Trophoblast cell (in vitro differentiated cells and primary cell): ENCODE measurements at places on chromosomes 2 and 18.

DNA sequence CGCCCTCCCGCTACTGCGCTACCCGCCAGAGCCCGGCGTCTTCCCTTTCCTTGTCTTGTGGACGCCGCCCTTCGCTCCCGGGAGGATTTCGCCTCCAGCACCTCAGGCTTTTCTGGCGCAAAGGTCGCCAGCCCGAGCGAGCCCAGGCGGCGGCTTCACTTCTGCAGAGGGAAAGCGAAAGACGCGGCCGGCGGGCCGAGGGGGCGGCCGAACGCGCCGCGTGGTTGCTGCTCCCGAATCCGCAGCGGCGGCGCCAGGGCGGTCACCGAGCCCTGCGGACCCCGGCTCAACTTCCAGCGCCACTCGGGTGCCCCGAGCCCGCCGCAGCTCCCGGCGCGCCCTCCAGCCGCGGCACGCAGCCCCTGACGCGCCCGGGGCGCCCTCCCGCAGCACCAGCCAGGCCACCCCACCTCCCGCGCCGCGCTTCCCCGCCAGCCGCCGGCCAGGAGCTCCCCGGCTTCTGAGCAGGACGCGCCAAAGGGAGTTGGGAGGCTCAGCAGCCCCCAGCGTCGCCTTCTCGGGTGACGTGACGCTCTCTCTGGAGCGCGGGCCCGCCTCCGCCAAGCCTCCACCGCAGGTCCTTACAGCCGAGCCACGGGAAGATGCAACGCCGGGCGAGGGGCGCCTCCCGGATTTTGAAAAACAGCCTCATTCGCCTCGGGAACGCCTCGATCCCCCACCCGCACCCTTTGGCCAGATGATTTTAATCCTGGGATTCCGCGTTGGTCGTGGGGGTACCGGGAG lies 84.9 kb upstream of the EPB41L3 start:
- peak; percentile 96 for DNase-seq

- peak; percentile 66 for DNase-seq
Measured at GRCh38 chr2:47223980-47224379, 68.9 kb upstream of the STPG4 start.

DNA sequence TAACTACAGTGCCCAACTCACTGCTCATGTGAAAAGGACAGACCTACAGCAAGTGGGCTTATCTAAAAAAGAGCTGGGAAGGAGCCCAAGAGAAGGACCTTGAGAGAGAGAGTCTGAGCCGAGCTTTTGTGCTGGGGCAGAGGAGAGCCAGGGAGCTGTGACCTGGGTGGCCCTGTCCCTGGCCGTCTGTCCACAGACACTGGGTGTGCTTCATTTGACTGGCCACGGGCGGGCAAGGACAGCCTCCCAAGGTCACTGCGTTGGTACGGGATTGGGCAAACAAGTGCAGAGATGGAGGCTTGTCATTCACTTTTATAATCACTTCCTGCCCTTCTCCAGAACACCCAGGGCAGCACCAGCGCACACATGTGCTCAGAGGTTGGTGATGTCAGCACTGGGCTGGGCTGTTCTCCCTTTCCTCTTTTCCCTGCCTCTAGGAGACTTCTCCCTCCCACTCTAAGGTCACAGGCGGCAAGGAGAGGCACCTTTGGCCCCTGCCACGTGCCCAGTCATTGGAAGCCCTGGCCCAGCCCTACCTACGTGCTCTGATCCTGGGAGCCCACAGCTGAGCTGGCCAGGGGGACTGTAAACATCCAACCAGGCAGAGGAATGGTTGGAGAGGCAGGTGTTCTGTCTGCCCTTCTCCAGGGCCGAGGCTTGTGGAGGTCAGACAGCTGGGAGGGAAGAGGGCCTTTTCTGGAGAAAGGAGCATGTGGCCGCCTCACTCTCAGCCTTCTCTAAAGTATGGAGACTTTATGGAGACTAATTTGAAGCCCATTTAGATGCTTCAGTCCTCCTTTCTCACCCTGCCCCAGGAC lies 6.4 kb upstream of the PSD4 start:
- DNase-seq: no peak

DNA sequence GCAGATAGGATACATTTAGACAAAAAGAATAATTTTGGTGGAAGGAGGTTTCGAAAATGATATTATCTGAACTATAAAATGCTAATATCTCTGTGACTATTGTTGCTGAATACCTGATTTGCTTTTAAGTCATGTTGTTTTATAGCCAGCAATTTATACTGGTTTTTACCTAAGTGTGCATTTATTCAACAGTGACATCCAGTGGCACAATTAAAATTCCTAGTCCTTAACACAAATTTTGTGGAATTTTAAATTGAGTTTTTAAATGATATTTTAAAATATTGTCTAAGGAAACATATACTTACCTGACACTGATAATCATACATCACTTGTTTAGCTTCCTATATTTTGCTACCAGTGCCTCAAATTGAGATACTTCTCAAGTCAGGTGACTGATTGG lies 144.8 kb downstream of the ARHGAP28 start:
- no peak for DNase-seq

DNA sequence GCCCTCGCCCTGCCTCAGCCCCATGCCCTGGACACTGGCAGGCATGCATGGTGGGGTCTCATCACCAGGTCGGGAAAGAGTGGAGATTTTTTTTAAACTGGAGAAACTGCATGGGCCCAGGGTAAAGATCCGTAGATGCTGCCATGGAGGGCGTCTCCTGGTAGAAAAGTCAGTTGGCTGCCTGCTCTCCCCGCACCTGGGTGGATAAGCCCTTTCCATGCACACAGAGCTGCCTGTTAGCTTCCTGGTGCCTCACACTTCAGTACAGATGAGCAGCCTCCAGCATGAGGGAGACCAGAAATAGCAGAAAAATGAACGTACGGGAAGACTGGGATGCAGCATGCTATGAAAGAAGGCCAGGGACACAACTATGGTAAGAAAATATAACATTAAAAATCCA lies 92.0 kb downstream of the ASAP2 start:
- DNase-seq: no peak

GRCh38 chr2:46704041-46704440 lies 211.6 kb downstream of the MCFD2 start:
- no peak for DNase-seq

GRCh38 chr18:79517341-79517740 lies 121.6 kb downstream of the NFATC1 start:
- DNase-seq: no peak

DNA sequence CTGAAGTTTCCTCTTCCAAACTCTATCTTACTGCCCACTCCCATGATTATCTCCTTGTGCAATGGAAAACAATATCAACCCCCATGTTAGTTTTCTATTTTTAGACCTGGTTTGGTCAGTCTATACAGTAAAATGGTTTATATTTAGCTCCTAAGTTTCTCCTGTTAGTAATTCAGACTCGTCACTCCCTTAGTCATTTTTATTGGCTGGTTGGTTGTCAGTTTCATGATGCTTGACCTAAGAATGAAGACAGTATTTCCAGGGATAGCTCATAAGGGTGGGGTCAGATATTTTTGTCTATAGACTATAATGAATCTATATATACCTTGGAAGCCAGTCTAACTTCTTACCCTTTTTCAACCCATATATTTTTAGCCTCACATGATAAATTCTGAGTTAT lies 61.4 kb upstream of the NEUROD1 start:
- DNase-seq: no peak

- DNase-seq: no peak
Measured at GRCh38 chr2:152222975-152223637, 47.5 kb upstream of the STAM2 start.

- DNase-seq: no peak
Measured at GRCh38 chr2:6024784-6025183, 332.6 kb downstream of the SOX11 start.

DNA sequence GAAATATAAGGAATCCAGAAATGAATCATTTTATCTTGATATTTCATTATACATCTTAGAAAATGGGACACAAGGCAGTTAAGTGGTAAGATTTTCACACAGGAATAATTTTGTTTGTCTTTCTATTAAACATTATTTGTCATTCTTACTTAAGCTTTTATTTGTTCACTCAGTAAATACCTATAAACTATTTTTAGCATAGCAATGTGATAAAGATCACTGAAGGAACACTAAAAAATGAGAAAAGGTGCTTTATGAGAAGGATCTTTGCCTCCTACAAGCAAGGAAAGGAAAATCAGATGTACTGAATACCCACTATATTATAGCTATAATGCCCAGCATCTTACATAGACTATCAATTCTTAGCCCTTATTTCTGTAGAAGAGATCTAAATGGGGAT lies 176.2 kb upstream of the NYAP2 start:
- no peak for DNase-seq

DNA sequence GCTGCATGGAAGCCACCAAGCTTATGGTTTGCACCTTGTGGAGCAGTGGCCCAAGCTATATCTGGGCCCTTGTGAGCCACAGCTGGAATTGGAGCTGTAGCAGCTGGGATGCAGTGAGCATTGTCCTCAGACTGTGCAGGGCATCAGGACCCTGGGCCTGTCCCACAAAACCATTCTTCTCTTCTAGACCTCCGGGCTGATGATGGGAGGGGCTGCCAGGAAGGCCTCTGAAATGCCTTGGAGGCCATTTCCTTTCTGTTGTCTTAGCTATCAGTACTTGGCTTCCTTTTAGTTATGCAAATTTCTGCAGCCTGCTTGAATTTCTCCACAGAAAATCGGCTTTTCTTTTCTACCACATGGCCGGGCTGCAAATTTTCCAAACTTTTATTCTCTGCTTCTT lies 46.4 kb upstream of the CSRNP3 start:
- DNase-seq: no peak

GRCh38 chr18:23864624-23865023 lies 149.9 kb upstream of the TTC39C start:
- DNase-seq: peak; percentile 33

DNA sequence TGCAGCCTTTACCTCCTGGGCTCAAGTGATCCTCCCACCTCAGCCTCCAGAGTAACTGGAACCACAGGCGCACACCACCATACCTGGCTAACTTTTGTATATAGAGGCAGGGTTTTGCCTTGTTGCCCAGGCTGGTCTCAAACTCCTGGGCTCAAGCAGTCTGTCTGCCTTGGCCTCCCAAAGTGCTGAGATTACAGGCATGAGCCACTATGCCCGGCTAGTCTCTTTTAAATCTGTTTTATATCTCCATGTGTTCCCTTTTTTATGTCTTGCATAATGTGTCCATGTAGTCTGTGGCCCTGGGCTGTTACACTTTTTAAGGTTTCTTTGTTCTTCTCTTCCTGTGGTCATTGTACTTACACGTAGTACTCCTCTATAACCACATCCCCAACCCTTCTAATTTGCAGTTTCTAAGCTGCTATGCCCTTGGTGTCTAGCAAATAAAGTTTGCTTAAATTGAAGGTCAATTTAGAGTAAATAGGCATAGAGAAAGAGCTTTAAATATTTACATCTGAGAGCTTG lies 168.2 kb downstream of the MCFD2 start:
- no peak for DNase-seq

GRCh38 chr18:78540636-78541529 lies 438.7 kb upstream of the SALL3 start:
- no peak for DNase-seq

DNA sequence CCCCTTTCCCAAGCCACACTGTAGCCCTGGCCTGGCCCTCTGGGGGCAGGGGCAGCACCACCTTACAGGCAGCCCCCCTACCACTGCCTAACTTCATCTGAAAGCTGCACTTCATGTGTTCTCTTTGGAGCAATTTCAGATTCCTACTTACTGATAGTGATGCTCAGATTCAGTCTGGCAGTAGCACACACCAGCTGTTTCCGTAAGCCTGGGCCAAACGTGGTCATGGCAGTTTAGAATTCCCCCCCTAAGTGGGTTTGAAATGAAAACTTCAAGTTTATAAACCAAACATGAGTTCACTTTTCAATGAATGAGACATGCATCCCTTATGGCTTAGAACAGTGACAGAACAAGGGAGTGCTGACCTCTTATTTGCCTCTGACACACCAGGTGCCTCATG lies 29.4 kb downstream of the GDF7 start:
- DNase-seq: no peak

DNA sequence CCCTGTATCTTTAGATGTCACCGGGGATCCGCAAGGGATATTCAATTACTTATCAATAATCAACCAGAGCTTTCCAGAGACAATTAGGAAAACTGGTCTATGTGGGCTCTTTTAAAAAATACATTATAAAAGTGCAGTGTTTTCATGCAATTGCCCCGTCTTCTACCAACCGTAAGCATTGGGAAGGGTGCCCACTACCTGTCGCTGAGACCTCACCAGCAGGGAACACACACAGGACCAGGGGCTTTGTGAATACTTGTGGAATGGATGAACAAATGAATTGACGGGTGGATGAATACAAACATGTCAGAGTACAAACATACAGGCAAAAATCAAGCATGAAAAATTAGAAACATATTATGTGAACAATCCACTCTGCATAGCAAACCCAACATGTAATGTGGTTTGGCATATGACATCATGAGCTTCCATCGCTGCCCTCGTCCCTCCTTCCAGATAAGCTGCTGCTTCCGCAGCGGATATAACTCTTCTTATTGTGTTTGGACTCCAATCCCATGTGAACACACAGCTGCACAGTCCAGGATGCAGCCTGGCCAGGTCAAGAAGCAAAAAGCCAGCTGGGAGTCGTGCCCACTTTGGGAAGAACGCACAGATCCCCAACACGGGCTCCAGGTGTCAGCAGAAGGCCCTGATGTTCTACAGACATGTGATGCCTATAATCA lies 5.3 kb downstream of the FHL2 start:
- peak; percentile 51 for DNase-seq

GRCh38 chr2:190318931-190319554 lies 583 bp downstream of the HIBCH start:
- peak; percentile 23 for DNase-seq

GRCh38 chr2:86426271-86426670 lies 14.9 kb upstream of the KDM3A start:
- DNase-seq: no peak

DNA sequence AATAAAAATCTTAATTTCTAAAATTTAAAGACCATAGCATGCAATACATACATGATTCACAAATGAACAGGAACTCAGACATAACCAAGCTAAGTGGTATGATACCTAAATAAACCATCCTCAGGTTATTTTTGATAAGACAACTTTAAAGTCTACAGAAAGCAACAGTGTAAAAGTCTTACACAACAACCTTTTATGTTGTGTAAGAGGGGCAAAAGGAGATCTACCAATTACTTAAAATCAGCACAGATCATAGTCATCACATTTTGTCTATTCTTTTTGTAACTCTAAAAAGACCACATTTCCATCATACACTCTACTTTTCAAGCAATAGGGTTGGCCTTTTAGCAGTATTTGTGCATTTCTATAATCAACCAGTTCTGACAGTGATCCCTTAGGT lies 16.3 kb downstream of the SP3 start:
- DNase-seq: no peak

GRCh38 chr18:62737241-62737873 lies 22.0 kb downstream of the PHLPP1 start:
- DNase-seq: no peak
